LoVo (cell line): ENCODE measurements at places on chromosomes 4 and X.

DNA sequence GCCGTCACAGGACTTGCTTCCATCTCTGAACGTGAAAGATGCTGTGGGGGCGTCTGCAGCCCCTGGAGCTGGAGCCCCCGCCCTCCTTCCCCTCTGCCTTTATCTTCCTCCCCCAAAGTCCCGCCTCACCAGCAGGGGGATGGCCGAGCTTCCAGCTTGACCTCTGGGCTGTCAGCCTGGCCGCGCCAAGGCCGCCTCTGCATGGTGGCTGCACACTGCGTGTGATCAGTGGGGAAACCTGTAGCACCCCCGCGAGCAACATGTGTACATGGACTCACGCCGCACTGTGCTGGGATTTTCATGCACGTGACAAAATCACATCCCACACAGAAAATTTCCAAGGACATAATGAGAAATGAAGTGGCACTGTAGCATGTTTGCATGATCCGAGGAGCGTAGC, 26.5 kb upstream of the PSAPL1 start:
- DNase-seq = no peak

GRCh38 chr4:162640152-162640551, 476.4 kb upstream of the FSTL5 start:
- no peak for DNase-seq

GRCh38 chr4:184803874-184804273, 21.9 kb downstream of the ACSL1 start:
- DNase-seq = no peak

GRCh38 chr4:96952610-96953009, 1112.7 kb downstream of the PDHA2 start:
- DNase-seq = no peak

DNA sequence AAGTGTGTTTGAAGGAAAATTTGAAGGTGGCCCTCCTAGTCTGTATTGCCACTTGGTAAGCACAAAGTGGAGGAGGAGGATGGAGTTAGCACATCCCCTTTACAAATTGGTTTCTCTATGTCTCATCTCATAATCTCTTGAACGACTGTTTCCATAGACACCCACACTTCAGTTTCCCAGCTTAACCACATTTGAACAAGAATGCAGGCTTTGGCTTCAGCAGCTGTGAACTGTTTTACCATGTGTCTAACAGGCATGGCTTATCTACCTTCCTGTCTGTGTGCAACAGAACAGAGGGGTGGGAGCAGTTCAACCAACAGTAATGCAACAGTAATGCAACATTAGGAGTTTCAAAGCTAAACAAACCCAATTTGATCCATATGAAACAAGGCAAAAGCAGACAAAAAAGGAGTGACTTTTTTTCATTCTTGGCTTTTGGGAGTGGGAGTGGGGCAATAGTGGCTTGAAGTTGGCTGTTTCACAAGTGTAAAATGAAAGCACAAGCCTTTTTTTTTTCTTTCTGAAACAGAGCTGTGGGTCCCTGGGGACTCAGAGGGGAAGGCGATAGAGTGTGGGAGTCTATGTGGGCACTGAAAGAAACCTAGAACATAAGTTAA, 108.0 kb downstream of the ITM2A start:
- no peak for DNase-seq

DNA sequence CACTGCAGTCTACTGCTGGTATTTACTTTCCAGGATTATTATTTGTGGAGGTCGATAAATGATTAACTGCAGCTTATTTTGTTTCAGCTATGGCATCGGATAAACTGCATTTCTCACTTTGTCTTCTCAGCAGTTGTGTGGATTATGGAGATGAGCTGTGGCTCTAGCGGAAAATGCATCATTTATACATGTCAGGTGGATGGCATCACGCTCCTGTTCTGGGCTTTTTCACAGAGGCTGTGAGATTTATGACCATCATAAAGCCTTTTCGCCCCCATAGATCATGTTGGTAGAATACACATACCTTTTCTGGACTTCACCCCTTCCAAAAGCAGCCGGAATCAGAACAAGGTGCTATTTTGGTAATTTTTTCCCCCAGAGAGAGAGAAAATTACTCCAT, 118.8 kb upstream of the MAGEB18 start:
- DNase-seq = no peak

DNA sequence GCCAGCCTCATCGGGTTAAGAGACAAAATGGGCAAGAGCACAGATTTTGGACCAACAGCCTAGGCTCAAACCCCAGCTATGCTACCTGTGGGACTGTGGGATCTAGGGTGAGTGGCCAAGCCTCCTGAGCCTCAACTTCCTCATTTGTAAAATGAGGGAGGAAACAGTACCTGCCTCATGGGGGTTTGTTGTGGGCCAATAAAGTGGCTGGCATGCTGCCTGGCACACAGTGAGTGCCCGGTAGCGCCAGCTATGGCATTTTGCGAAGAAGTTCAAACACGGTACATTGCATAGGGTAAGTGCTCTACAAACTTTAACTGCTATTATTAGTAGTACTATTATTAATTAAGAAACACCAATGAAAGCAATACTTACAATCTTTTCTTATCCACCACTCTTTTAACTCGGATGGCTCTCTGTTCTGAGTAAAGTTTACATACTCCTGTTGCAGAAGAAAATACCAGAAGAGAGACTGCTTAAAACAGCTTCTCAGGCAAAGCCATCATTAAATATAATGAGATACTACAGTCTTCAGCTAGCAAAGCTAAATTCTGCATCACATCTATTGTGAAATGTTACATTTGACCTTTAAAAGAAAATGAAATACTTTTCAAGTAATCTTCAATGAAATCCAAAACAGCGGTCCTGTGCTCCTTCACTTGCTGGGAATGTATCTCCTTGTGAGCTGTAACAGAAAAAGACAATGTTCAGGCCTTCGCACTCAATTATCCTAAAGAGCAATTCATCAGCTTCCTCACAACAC, 70.1 kb downstream of the NSG1 start:
- no peak for DNase-seq

- no peak for DNase-seq
Measured at GRCh38 chr4:61590881-61591280, 390.8 kb downstream of the ADGRL3 start.

DNA sequence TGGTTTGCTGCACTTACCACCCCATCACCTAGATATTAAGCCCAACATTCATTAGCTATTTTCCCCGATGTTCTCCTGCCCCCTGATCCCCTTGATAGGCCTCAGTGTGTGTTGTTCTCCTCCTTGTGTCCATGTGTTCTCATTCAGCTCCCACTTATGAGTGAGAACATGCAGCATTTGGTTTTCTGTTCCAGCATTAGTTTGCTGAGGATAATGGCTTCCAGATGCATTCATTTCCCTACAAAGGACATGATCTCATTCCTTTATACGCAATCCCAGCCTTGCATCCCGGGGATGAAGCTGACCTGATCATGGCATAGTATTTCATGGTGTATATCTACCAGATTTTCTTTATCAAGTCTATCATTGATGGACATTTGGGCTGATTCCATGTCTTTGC, 99.0 kb upstream of the DCAF12L2 start:
- no peak for DNase-seq
